ENCODE measurements at places on chromosomes 5 and 9. TPM values are rescaled to one million over a fixed set of nuclear protein-coding genes. Genes with fewer than 3 reads are reported as not detected.

The IRGM gene
- not detected for total RNA-seq

The SH2D3C gene
- 11.8 TPM for total RNA-seq

The PPP2R2B gene
- 18.2 TPM for total RNA-seq

The CCL21 gene
- total RNA-seq: 14.0 TPM

DNA sequence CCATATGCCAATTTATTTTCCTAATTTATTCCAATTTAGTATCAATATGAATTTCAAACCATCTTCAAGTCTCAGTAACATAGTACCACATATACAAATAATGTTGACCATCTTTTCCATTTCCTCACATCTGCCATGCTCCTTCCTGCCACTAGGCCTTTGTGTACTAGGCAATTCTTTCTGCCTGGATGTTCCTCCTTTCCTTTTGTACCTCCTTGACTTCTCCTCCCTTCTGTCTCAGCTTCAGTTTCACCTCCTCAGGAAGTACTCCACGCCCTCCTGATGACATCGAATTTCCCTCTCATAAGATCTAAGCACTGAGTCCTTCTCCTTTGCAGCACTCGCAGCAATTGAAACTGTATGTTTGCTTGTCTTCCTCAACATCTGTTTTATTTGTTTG is 53.9 kb downstream of the MEF2C start:
- no peak for DNase-seq
- H3K4me3 ChIP-seq: no peak overlapping the region

GRCh38 chr9:70408393-70409040 is 5.9 kb downstream of the KLF9 start:
- peak overlapping the region; percentile 35 for H3K4me3 ChIP-seq
- no peaks in the 10 kb centered on the region for H3K36me3 ChIP-seq
- DNase-seq: no peak
- peak overlapping the region; percentile 87 for H3K27ac ChIP-seq
- peaks cover 60% of the 10 kb centered on the region for H3K4me1 ChIP-seq

- no peak overlapping the region for H3K27ac ChIP-seq
- no peak overlapping the region for H3K4me3 ChIP-seq
- H3K27me3 ChIP-seq: no peaks in the 10 kb centered on the region
- H3K4me1 ChIP-seq: no peaks in the 10 kb centered on the region
- H3K36me3 ChIP-seq: no peaks in the 10 kb centered on the region
- DNase-seq: no peak
Observed at GRCh38 chr9:111271481-111272080, 58.4 kb downstream of the OR2K2 start.

- H3K36me3 ChIP-seq: no peaks in the 10 kb centered on the region
- no peak for DNase-seq
- no peaks in the 10 kb centered on the region for H3K27me3 ChIP-seq
- no peak overlapping the region for H3K27ac ChIP-seq
- H3K4me1 ChIP-seq: no peaks in the 10 kb centered on the region
- H3K4me3 ChIP-seq: no peak overlapping the region
Observed at GRCh38 chr9:122053567-122054350, 39.3 kb downstream of the TTLL11 start.

GRCh38 chr9:91811024-91811909 is 138.8 kb downstream of the ROR2 start:
- no peak overlapping the region for H3K4me3 ChIP-seq
- no peak for DNase-seq
- no peaks in the 10 kb centered on the region for H3K36me3 ChIP-seq
- no peak overlapping the region for H3K27ac ChIP-seq

- no peak overlapping the region for H3K4me3 ChIP-seq
- no peaks in the 10 kb centered on the region for H3K36me3 ChIP-seq
- no peaks in the 10 kb centered on the region for H3K27me3 ChIP-seq
- H3K4me1 ChIP-seq: no peaks in the 10 kb centered on the region
Observed at GRCh38 chr9:90025816-90026215, 421.0 kb downstream of the GADD45G start.

DNA sequence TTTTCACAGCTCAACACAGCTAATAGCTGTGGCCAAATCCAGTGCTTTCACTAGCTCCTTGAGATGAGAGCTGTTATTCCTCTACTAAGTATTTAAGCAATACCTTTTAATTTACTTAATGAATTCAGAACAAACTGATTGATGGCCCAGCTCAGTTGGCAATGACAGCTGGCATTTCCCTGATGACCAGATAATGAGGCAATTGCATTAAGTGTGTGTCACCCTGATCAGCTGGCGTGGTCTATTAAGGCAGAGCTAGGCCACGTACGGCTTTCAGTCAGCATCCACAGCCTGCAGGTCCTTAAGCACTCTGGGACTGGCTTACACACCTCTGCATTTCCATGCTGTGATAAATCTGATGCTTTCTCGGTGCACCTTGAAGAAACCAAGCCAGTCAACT is 34.4 kb downstream of the TTLL11 start:
- no peaks in the 10 kb centered on the region for H3K27me3 ChIP-seq
- H3K4me3 ChIP-seq: no peak overlapping the region
- H3K27ac ChIP-seq: no peak overlapping the region
- H3K36me3 ChIP-seq: no peaks in the 10 kb centered on the region
- no peaks in the 10 kb centered on the region for H3K4me1 ChIP-seq

- no peaks in the 10 kb centered on the region for H3K27me3 ChIP-seq
- H3K4me1 ChIP-seq: no peaks in the 10 kb centered on the region
- H3K4me3 ChIP-seq: no peak overlapping the region
Observed at GRCh38 chr9:21455320-21455719, 15.1 kb downstream of the IFNA1 start.

GRCh38 chr5:131112424-131112823 is 52.6 kb downstream of the HINT1 start:
- no peak overlapping the region for H3K27ac ChIP-seq
- no peak for DNase-seq

GRCh38 chr5:27290172-27290571 is 251.8 kb upstream of the CDH9 start:
- H3K4me3 ChIP-seq: no peak overlapping the region
- no peaks in the 10 kb centered on the region for H3K4me1 ChIP-seq
- no peak for DNase-seq
- H3K36me3 ChIP-seq: no peaks in the 10 kb centered on the region
- no peaks in the 10 kb centered on the region for H3K27me3 ChIP-seq

DNA sequence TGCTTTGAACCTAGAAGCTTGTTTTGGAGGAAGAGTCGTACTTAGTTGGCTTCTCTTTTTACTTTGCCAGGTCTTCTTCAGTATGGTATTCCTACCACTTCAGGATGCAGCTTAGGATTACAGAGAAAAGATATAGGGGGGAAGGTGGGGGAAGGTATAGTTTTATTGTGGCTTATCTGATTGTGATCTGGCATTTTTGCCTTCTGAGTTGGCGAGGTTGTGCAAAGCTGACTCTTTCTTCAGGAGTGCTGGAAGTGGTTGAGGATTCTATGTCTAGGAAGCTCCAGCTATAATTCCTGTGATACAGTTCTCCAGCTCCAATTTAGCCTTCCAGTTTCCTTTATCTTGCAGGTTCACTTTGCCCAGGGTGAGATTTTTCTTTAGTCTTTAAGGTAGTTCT is 7.0 kb downstream of the CDC42SE2 start:
- H3K27me3 ChIP-seq: no peaks in the 10 kb centered on the region
- no peak overlapping the region for H3K27ac ChIP-seq
- H3K36me3 ChIP-seq: no peaks in the 10 kb centered on the region

DNA sequence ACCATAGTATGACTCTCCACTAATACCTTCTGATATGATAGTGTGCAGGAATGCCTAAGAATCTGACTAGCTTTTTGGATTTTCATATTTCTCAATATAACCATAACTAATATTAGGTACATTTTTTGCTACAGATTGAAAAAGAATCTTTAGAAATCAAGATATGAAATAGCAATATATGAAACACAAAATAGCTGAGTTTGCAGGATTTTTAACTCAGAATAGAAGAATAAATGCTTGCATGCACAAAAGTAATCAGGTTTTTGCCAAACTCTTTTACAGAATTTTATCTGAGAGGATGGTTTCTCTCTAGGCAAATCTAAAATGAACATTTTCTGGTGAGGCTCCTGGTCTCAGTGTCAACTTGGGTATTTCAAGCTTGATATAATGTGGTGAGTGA is 402.6 kb downstream of the TMEM232 start:
- H3K4me1 ChIP-seq: no peaks in the 10 kb centered on the region
- no peaks in the 10 kb centered on the region for H3K27me3 ChIP-seq
- no peaks in the 10 kb centered on the region for H3K36me3 ChIP-seq
- DNase-seq: no peak
- no peak overlapping the region for H3K4me3 ChIP-seq
- H3K27ac ChIP-seq: no peak overlapping the region

- no peak for DNase-seq
- peak overlapping the region; percentile 95 for H3K27ac ChIP-seq
- peaks cover 4% of the 10 kb centered on the region for H3K36me3 ChIP-seq
- H3K27me3 ChIP-seq: no peaks in the 10 kb centered on the region
Observed at GRCh38 chr5:14665101-14665822, 744 bp downstream of the OTULIN start.

DNA sequence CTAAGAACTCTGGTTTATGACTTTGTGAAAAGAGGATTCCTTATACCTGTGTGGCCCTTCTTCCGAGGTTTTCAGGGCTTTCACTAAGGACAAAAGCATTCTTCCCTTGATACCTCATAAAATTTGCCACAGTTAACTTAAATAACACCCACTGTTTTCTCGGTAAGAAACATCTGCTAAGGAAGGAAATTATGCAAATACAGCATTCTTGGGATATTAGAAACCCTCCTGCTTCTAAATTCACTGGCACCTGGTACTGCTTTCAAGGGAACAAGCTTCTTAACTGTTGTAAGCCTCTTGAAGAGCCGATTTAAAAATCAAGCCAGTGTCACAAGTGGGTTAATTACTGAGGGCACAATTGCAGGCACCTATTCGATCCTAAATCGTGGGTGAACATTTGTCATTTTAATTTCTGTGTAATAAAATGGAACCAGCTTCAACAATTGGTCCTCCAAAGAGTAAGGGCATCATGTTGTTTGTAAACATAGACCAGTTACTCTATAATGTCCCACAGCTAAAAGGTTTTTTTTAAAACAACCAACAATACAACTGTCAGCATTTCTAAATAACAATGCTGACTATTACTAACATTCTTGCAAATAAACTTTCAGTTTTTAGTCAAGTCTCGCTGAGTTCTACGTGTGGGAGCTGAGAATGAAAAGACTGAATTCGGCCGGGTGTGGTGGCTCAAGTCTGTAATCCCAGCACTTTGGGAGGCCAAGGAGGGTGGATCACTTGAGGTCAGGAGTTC is 26.6 kb downstream of the AK3 start:
- DNase-seq: no peak
- no peaks in the 10 kb centered on the region for H3K4me1 ChIP-seq
- no peaks in the 10 kb centered on the region for H3K27me3 ChIP-seq
- H3K4me3 ChIP-seq: no peak overlapping the region
- no peak overlapping the region for H3K27ac ChIP-seq
- peaks cover 10% of the 10 kb centered on the region for H3K36me3 ChIP-seq

GRCh38 chr5:170614065-170614490 is 110.3 kb downstream of the KCNIP1 start:
- H3K27me3 ChIP-seq: no peaks in the 10 kb centered on the region
- no peak overlapping the region for H3K27ac ChIP-seq
- H3K4me1 ChIP-seq: peaks cover 8% of the 10 kb centered on the region
- no peak for DNase-seq
- H3K36me3 ChIP-seq: no peaks in the 10 kb centered on the region

GRCh38 chr9:68978066-68978465 is 35.8 kb downstream of the PRKACG start:
- H3K36me3 ChIP-seq: no peaks in the 10 kb centered on the region
- no peak for DNase-seq
- H3K4me3 ChIP-seq: no peak overlapping the region
- no peak overlapping the region for H3K27ac ChIP-seq
- no peaks in the 10 kb centered on the region for H3K27me3 ChIP-seq
- H3K4me1 ChIP-seq: no peaks in the 10 kb centered on the region

DNA sequence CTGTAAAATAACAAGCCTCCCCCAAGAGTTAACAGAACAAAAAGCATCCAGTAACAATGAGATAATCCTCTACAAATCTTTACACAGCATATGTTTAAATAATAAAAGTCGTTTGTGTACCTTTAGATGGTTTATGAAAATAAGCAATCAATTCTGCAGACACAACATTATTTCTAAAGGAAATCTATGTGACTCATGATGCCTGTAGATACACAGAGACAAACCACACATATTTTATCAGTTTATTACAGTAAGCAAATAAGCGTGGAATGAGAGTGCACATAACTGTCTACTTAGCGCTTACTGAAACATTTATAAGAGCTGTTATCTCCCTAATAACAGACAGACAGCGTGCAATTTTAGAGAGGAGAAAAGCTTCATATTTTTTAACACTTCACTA is 243.6 kb downstream of the AP3B1 start:
- DNase-seq: no peak
- no peaks in the 10 kb centered on the region for H3K4me1 ChIP-seq
- no peaks in the 10 kb centered on the region for H3K27me3 ChIP-seq
- no peak overlapping the region for H3K4me3 ChIP-seq
- no peaks in the 10 kb centered on the region for H3K36me3 ChIP-seq

DNA sequence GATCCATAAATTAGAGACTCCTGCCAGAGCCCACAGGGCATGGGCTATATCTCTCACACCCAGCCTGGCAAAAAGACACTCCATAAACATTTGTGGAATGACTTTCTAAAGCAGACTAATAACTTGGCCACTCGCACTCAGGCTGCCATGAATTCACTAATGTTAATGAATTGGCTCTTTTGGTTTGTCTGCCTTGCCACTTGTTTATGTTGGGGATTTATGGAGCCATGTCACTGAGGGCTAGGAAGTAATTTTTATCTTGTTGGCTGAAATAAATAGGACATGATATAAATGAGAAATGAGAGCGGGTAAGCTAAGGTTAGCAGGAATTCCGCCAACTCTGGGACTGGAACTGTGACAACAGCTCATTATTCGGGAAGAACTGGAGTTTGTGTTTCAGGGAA is 55.2 kb downstream of the DROSHA start:
- no peak overlapping the region for H3K4me3 ChIP-seq
- no peak overlapping the region for H3K27ac ChIP-seq
- H3K36me3 ChIP-seq: peaks cover 42% of the 10 kb centered on the region

DNA sequence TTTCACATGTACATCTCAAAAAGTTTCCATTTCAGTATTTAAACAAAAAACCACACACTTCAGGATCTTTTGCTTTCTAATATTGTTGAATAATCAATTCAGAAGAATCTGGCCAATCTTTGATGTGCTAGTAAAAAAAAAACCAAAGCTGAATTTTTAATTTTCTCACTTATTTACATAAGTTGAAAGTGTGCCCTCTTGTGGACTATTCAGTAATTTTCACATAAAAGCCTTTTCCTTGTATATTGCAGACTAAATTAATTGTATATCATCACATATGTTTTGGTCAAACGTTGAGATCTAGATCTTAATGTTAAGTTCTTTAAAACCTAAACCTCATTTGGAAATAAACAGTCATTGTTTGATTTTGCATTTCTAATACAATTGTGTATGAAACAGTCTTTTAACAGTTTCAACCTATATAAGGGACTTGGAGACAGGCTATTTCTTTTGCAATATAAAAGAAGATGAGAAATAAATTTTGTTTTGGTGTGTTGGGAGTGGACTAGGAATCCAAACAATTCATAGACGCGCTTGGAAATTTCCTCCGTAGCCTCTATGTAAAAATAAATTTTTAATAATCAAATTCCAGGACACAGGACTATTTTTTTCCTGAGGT is 68.1 kb downstream of the NIPBL start:
- H3K36me3 ChIP-seq: no peaks in the 10 kb centered on the region
- no peak overlapping the region for H3K27ac ChIP-seq
- H3K4me1 ChIP-seq: peaks cover 1% of the 10 kb centered on the region
- DNase-seq: no peak
- H3K4me3 ChIP-seq: no peak overlapping the region
- H3K27me3 ChIP-seq: no peaks in the 10 kb centered on the region

- no peaks in the 10 kb centered on the region for H3K36me3 ChIP-seq
- H3K27ac ChIP-seq: no peak overlapping the region
- no peak for DNase-seq
- H3K27me3 ChIP-seq: no peaks in the 10 kb centered on the region
Observed at GRCh38 chr9:19485193-19485592, 76.4 kb downstream of the ACER2 start.

Measured in tibial nerve (tissue), 4 donors.